ENCODE measurements at places on chromosomes 1 and 21. TPM values are rescaled to one million over a fixed set of nuclear protein-coding genes. Genes with fewer than 3 reads are reported as not detected.

GJC2 gene
- 0.80 TPM for total RNA-seq

APCS gene
- total RNA-seq, result not detected

SPRR2A gene
- total RNA-seq, result not detected

C1QTNF12 gene
- 3.8 TPM for total RNA-seq

CENPL gene
- total RNA-seq, result 6.1 TPM

FCAMR gene
- 0.70 TPM for total RNA-seq

FYB2 gene
- 15.5 TPM for total RNA-seq

RIPPLY3 gene
- total RNA-seq, result 0.17 TPM

TCP10L gene
- 0.40 TPM for total RNA-seq

SMPDL3B gene
- 19.6 TPM for total RNA-seq

Measured in hepatocyte (in vitro differentiated cells).